ENCODE measurements at places on chromosomes 7 and 10.

DNA sequence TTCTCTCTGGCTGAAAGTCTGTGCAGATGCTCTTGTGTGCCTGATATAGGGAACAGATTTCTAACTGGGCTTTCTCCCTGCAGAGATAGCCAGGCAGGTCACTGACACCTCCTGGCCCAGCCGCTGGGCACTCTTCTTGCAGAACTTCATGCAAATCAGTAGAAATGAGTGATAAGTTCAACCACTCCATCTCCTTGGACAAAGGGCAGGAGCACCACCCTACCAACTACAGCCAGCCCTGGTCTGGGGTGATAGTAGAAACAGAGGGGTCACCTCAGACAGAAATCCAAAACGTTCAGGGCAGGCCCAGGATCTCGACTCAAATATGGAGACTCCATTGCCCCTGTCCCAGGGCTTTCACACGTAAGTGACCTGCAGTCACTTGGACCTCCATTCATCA is 917.8 kb upstream of the ZNF722 start:
- DNase-seq, result no peak

DNA sequence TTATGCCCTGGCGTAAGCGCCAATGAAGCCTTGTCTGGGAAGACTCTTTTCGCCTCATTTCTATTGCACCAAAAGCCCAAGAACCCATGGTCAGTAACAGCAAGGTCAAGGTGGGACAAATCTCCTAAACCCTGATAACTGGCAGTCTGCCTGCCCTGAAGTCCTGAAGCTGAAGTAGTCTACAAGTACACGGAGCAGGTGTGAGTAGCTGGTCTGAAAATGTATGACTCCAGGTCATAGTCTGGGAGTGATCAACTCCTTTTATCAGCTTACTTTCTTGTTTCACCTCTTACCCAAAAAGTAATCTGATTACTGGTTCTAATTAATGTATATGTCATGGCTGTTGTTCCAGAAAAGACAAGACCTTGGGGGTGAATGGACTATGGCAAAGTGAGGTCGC is 107.3 kb upstream of the EFCAB10 start:
- no peak for DNase-seq

GRCh38 chr10:78555128-78555527 is 513.6 kb upstream of the ZMIZ1 start:
- no peak for DNase-seq

GRCh38 chr7:159157714-159158113 is 13.0 kb upstream of the VIPR2 start:
- no peak for DNase-seq

- no peak for DNase-seq
These were observed 1.3 kb downstream of the OR2A5 start for GRCh38 chr7:144050093-144050492.

- DNase-seq, result no peak
These were observed 86.6 kb upstream of the CYTH3 start for GRCh38 chr7:6359021-6359420.

Measured in right cardiac atrium (tissue), 5 donors.